Hematopoietic multipotent progenitor cell treated with erythropoietin and hydrocortisone succinate and interleukin-3 and kit ligand, for 6 days (in vitro differentiated cells): ENCODE measurements at places on chromosomes 6 and 20.

DNA sequence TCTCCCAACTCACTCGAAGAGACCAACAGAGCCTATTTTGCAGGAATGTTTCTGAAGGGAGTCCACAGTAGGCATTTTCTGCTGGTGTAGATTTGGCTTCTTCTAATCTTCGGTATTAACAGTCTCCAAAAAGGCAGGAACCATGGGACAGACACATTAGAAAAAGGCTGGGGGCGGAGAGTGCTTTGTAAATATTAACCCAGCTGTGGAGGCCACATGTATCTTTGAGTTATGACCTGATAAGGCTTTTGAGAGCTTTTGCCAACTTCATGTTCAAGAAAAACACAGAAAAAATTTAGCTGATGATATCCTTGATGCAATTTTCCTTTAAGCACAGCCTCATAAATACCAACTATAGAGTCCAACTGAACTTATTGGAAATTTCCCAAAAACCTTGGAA, 119.4 kb upstream of the TSHZ2 start:
- no peak for DNase-seq

GRCh38 chr6:157069585-157069984, 253.7 kb downstream of the TMEM242 start:
- no peak for DNase-seq

GRCh38 chr6:43325876-43326275, 17.2 kb upstream of the CRIP3 start:
- DNase-seq = no peak

- DNase-seq = no peak
Measured at GRCh38 chr20:5131502-5131901, 4.7 kb downstream of the CDS2 start.
